Skin of body (tissue), 3 donors: ENCODE measurements at places on chromosomes 4 and X. TPM values are rescaled to one million over a fixed set of nuclear protein-coding genes. Genes with fewer than 3 reads are reported as not detected.

DNA sequence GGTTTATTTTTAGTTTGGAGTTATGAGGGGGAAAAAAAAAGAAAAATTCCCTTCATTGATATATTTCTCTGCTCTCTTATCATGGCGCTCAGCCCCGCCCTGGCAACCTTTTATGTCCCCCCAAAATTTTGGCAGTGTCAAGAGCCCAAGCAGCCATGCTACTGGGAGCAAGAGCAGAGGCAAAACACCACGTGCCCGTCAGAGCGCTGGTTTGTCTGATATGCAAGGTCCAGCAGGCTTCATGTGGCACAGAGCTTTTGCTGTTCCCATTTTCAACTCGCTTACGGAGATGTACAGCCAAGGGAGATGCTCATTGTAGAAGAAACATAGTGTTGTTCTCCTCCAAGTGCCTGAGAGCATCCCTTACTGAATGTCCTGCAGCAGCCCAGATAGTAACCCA lies 27.3 kb downstream of the SLITRK2 start:
- DNase-seq, result no peak

DNA sequence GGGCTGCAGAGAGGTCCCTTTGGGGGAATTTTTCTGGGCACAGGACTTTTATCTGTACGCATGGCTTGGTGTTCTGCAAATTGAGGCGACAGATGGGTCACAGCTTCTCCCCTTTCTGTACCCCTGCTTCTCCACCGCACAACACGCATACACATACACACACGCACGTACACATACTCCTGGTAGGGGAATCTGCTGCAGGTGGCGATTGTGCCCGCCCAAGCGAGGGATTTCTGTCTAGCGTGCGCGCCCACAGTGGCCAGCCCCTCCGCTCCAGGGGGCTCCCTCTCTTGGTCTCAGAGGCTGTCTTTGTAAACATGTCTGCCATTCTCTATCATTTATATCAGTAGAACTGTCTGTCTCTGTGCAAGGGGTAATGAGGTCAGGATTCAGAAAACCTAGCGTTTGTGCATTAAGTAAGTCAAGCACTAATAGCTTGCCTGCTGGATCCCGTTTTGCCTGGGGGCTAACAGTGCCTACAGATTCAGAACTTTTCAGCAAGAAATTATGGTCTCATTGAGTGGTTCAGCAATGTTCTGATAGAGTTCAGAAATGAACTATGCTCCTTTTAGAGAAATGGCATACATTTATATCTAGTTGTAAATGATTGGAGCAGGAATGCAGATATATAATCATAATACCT lies 2.2 kb downstream of the GRID2 start:
- no peak for DNase-seq

DNA sequence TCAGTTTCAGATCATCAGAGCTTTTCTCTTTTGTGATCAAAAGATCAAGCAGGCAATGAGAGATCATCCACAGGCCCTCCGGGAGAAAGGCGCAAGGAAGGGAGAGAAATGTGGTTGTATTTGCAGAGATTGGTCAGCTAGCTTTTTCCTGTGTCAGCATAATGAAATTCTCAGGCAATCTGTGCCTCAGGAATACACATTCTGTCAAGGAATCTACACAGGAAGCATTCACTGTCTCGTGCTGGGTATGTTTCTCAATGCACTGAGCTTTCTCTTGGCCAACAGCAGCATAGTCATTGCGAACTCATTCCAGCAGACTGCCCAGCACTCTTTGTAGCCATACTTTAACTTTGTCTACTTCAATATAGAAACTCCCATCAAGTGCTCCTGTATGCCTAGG lies 413.7 kb downstream of the PPP3CA start:
- DNase-seq, result no peak

- DNase-seq, result peak; percentile 77
Measured at GRCh38 chr4:15349531-15349935, 78.3 kb upstream of the C1QTNF7 start.

GRCh38 chr4:25813448-25814106 lies 49.2 kb downstream of the SEL1L3 start:
- no peak for DNase-seq

The RAB33A gene
- 0.39 TPM for total RNA-seq
